ENCODE measurements at places on chromosomes 2 and 18.
A peak's percentile ranks its signal among the peaks of the same experiment; 100 is the strongest.

DNA sequence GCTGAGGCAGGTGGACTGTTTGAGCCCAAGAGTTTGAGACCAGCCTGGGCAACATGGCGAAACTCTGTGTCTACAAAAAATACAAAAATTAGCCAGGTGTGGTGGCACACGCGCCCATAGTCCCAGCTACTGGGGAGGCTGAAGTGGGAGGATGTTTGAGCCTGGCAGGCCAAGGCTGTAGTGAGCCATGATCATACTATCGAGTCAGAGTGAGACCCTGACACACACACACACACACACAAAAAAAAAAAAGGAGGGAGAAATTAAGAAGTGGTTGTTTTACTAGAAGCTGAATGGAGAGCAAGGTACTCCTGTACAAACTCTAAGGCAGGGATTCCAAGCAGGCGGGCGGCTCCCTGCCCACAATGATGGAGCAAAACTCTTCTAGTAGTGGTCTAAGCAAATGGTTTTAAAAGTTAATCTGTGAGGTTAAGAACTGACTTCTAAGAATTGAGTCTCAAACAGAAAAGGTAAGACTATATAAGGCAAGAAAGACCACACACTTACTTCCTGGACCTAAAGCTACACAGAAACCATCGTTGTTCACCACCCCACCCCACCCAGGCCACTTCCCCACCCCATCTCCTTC lies 2.6 kb downstream of the ANKRD44 start:
- no peaks in the 10 kb centered on the region for H3K27me3 ChIP-seq
- DNase-seq = no peak
- peaks cover 29% of the 10 kb centered on the region for H3K36me3 ChIP-seq
- H3K4me3 ChIP-seq = peak overlapping the region; percentile 90
- peak overlapping the region; percentile 93 for H3K27ac ChIP-seq

GRCh38 chr2:61287254-61287653 lies 125.3 kb downstream of the C2orf74 start:
- H3K27ac ChIP-seq = no peak overlapping the region
- DNase-seq = no peak
- H3K36me3 ChIP-seq = peaks cover 20% of the 10 kb centered on the region

DNA sequence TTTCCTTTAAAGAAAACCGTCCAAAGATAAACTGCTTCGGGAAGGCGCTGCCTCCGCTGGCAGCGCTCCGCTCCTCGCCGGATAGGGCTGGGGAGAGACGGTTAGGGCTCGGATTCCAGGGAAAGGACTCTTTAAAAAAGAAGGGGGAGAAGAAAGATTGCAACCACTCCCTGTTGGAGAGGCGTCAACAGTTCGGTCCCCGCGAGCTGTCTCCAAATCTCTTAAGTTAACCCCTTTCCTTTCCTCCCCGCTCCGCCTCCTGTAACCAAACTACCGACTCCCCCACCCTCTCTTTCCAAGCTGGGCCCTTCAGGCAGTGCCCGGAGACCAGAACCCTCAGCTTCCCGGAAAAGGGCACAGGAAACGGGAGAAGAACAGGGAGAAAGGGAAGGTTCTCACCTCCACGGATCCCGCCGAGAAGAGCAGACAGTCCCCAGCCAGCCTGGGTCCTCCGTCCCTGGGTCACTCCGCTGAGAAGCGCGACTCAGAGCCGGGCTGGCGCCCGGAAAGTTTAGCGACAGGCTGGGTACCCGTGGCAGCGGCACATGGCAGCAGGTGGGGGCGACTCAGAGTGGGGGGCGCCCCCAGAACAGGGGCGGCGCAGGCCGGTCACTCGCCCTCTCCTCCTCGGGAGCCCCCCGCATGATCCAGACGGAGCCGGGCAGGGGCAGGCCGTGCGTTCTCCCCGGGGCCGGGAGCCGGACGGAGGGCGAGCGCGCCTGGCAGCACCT lies 675 bp downstream of the FZD5 start:
- peaks cover 36% of the 10 kb centered on the region for H3K27me3 ChIP-seq
- H3K4me1 ChIP-seq = peaks cover 26% of the 10 kb centered on the region

DNA sequence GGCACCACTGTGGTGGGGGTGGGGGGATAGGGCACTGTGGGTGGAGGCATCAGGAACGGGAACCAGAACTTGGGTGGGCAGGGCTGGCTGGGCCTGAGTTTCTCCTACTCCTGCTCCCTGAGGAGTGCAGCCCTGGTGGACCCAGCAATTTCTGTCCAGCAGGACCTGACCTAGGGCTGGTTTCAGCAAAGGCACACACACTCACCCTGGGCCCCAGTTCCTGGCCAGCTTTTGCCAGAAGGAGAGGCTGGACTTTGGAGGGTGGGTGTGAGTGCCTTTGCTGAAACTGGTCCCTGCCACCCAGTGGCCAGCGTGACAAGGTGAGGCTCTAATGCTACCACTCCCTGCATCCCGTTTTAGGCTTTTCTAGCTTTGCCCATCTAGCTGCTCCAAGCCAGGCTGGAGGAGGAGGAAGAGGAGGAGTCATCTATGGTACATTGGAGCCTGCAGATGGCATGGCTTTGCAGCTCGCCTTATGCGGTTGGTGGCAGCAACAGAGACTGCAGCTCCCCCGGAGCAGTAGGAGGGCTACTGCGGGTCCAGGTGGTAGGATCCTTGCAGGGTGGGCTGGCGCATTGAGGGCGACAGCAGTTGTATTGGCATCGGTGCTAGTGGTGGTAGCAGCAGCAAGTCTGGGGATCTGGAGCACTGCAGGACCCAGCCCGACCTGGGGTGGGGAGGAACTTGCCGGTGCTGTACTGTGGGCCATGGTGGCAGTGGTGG lies 40.4 kb upstream of the IMP4 start:
- H3K27ac ChIP-seq = no peak overlapping the region
- peaks cover 2% of the 10 kb centered on the region for H3K36me3 ChIP-seq
- H3K4me3 ChIP-seq = no peak overlapping the region
- no peak for DNase-seq

GRCh38 chr2:60098996-60099395 lies 454.5 kb downstream of the BCL11A start:
- no peaks in the 10 kb centered on the region for H3K36me3 ChIP-seq
- no peak for DNase-seq
- H3K4me3 ChIP-seq = no peak overlapping the region
- no peaks in the 10 kb centered on the region for H3K27me3 ChIP-seq
- H3K4me1 ChIP-seq = no peaks in the 10 kb centered on the region

- no peak overlapping the region for H3K4me3 ChIP-seq
- H3K27me3 ChIP-seq = no peaks in the 10 kb centered on the region
- no peak overlapping the region for H3K27ac ChIP-seq
- H3K36me3 ChIP-seq = peaks cover 13% of the 10 kb centered on the region
- H3K4me1 ChIP-seq = no peaks in the 10 kb centered on the region
Observed at GRCh38 chr2:201467666-201468065, 16.1 kb downstream of the STRADB start.

All from central memory CD8-positive, alpha-beta T cell (primary cell).